ENCODE measurements at places on chromosomes 12 and 14. TPM values are rescaled to one million over a fixed set of nuclear protein-coding genes. Genes with fewer than 3 reads are reported as not detected.

- no peak for DNase-seq
- no peaks in the 10 kb centered on the region for H3K4me1 ChIP-seq
- H3K27me3 ChIP-seq = no peaks in the 10 kb centered on the region
- H3K36me3 ChIP-seq = no peaks in the 10 kb centered on the region
- H3K4me3 ChIP-seq = no peak overlapping the region
- no peak overlapping the region for H3K27ac ChIP-seq
Measured at GRCh38 chr14:31080056-31080455, 53.9 kb upstream of the STRN3 start.

- no peaks in the 10 kb centered on the region for H3K27me3 ChIP-seq
- H3K36me3 ChIP-seq = no peaks in the 10 kb centered on the region
- H3K4me3 ChIP-seq = no peak overlapping the region
- no peaks in the 10 kb centered on the region for H3K4me1 ChIP-seq
- H3K27ac ChIP-seq = no peak overlapping the region
Measured at GRCh38 chr12:90839346-90839745, 115.6 kb downstream of the CCER1 start.

DNA sequence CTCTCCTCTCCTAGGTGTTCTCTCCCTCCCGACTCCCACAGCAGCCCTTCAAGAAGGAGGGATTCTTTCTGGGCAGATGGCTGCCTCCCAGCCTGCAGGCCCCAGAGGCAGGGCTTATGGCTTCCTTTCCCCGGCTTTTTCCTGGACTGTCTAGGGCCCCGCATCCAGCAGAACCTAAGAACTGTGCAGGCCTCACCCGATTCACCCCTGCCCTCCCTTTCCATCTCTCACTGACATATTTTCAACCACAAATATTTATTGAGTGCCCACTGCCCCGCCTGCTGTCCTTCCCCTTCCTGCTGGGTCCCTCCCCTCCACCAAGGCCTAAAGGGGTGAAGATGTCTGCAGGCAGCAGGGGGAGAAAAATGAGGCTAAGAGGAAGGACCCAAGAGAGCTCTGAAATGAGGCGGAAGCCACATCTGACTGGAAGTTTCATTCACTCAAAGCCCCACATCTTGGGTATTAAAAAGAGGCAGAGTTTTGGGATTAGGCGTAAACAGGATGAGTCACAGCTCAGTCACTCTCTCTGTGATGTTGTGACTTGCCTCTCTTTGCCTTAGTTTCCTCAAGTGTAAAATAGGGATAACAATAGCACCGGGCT lies 2.9 kb downstream of the SCNN1A start:
- H3K27me3 ChIP-seq = no peaks in the 10 kb centered on the region
- H3K4me3 ChIP-seq = no peak overlapping the region
- peak overlapping the region; percentile 78 for H3K27ac ChIP-seq
- no peak for DNase-seq
- no peaks in the 10 kb centered on the region for H3K36me3 ChIP-seq
- peaks cover 70% of the 10 kb centered on the region for H3K4me1 ChIP-seq

- no peak overlapping the region for H3K27ac ChIP-seq
- H3K27me3 ChIP-seq = no peaks in the 10 kb centered on the region
- H3K4me3 ChIP-seq = no peak overlapping the region
- no peak for DNase-seq
- H3K36me3 ChIP-seq = no peaks in the 10 kb centered on the region
- H3K4me1 ChIP-seq = no peaks in the 10 kb centered on the region
Measured at GRCh38 chr12:45121224-45121623, 70.3 kb upstream of the DBX2 start.

- H3K36me3 ChIP-seq = no peaks in the 10 kb centered on the region
- H3K27me3 ChIP-seq = no peaks in the 10 kb centered on the region
- H3K4me1 ChIP-seq = no peaks in the 10 kb centered on the region
- no peak overlapping the region for H3K27ac ChIP-seq
- no peak for DNase-seq
Measured at GRCh38 chr12:126944684-126945083, 1322.3 kb upstream of the TMEM132C start.

- H3K27ac ChIP-seq = no peak overlapping the region
- no peak overlapping the region for H3K4me3 ChIP-seq
- no peaks in the 10 kb centered on the region for H3K4me1 ChIP-seq
Measured at GRCh38 chr14:58628406-58628805, 9.4 kb upstream of the DACT1 start.

DNA sequence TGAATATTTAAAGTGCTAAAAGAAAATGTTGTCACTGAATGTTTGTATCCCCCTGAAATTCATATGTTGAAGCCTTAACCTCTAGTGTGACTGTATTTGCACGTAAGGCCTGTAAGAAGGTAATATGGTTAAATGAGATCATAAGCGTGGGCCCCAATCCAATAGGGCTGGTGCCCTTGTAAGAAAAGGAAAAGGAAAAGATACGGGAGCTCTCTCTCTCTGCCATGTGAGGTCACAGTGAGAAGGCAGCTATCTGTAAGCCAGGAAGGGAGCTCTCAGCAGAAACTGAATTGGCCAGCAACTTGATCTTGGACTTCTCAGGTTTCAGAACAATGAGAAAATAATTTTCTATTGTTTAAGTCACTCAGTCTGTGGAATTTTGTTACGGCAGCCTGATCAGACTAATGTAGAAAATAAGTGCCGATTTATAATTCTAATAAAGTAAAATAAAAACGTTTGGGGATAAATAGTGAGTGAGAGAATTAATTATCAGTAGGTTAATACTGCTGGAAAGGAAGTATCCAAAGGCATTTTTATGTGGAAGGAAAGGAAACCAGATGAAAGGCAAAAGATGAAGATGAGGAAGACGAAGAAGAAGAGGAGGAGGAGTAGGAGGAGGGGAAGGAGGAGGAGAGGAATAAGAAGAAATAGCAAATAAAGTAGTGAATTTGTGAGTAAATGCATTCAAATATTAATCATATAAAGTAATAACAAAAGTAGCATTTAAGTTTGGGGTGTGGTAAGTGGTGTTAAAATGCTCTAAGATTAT lies 188.5 kb upstream of the KRR1 start:
- no peaks in the 10 kb centered on the region for H3K36me3 ChIP-seq
- no peaks in the 10 kb centered on the region for H3K27me3 ChIP-seq

- no peaks in the 10 kb centered on the region for H3K27me3 ChIP-seq
- H3K4me1 ChIP-seq = no peaks in the 10 kb centered on the region
- no peak overlapping the region for H3K4me3 ChIP-seq
- no peak overlapping the region for H3K27ac ChIP-seq
Measured at GRCh38 chr12:84920331-84920730, 7.7 kb upstream of the SLC6A15 start.

DNA sequence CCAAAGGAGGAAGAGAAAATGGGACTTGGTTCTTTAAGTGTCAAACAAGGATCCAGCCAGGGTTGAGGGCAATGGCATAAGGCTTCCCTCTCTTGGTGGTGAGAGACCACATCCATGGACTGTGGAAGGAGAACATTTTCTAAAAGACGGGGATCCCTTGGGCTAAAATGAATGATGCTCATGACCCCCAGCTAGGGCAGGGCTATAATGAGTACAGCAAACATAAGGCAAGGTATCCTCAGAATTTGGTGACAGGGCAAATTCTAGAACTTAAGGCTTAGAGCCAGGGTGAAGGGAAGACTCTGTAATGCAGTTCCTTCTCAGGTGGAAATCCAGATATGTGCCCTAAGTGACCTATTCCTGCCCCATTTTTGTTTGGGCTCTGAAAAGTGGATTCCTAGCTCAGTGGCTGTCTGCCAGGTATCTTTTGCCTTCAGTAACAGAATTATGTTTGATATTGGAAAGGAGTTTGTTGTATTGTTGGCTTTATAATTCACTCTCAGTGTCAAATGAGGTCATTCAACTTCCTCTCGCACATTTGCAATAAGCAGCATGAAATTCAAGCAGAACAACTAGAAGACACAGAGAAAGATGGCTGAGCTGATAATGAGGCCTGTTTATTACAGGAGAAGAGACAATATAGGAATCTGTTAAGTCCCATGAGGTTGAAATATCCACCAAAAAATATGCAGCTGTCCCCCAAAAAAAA lies 76.8 kb downstream of the DAD1 start:
- no peaks in the 10 kb centered on the region for H3K27me3 ChIP-seq
- H3K27ac ChIP-seq = peak overlapping the region; percentile 48
- H3K4me3 ChIP-seq = no peak overlapping the region
- no peaks in the 10 kb centered on the region for H3K36me3 ChIP-seq

DNA sequence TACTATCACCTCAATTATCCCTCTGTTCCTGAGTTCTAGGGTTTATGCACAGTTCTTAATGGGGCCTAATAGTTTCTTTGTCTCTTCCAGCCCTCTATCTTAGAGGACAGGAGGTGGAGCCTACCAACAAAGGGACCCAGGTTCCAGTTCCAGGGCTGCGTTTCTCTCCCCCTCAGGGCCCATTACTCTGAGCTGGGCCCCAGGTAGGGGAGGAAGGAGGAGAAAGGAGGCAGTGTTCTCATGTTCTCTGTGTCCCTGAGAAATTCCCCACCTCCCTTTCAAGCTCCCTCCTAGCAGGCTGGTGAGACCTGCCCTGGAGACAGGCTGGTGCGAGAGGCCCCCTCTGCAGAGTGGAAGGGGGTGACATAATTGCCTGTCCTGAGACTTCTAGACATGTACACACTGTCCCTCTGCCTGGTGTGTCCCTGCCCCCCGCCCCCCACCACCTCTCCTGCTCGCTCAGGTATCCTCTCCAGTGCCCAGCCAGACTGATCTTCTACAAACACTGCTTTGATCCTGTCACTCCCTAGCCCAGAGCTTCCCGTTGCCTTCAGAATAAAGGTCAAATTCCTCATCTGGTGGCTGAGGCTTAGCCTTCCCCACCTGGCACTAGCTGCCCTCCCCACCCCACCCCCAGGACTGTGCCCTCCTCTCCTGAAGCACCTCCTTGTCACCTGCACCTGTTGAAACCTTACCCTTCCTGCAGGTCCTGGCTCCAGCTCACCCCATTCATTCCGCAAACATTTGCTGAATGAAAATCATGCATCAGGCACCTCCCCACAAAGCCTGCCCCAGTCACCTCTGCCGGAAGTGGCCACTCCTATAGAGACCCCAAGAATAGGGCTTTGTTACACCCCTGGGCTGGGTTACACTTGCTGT lies 21.1 kb upstream of the KRT8 start:
- no peaks in the 10 kb centered on the region for H3K36me3 ChIP-seq
- DNase-seq = no peak
- no peaks in the 10 kb centered on the region for H3K27me3 ChIP-seq
- peaks cover 33% of the 10 kb centered on the region for H3K4me1 ChIP-seq
- no peak overlapping the region for H3K27ac ChIP-seq

GRCh38 chr14:84375235-84375634 lies 1154.7 kb upstream of the FLRT2 start:
- no peaks in the 10 kb centered on the region for H3K27me3 ChIP-seq
- no peaks in the 10 kb centered on the region for H3K4me1 ChIP-seq
- H3K36me3 ChIP-seq = no peaks in the 10 kb centered on the region

DNA sequence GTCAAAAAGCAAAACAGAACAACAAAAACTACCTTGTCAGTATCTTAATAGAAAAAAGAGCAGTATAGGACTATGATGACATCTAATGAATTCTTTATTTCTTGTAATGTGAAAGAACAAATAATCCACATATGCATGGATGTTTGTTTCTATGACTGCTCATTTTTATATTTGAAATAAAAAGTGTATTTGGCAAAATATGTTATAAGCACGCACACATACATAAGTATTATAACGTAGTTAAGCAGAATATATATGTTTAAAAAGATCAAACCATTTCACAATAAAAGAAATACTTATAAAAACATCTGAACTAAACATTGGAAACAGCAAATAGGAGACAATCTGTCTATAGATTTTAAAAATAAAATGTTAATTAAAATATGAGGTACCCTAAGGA lies 74.8 kb downstream of the MIPOL1 start:
- H3K4me3 ChIP-seq = no peak overlapping the region
- H3K4me1 ChIP-seq = no peaks in the 10 kb centered on the region
- H3K36me3 ChIP-seq = no peaks in the 10 kb centered on the region
- H3K27ac ChIP-seq = no peak overlapping the region
- DNase-seq = no peak

GRCh38 chr12:80226576-80226975 lies 127.2 kb downstream of the OTOGL start:
- no peak for DNase-seq
- no peak overlapping the region for H3K4me3 ChIP-seq
- no peaks in the 10 kb centered on the region for H3K27me3 ChIP-seq
- no peaks in the 10 kb centered on the region for H3K36me3 ChIP-seq
- no peaks in the 10 kb centered on the region for H3K4me1 ChIP-seq
- no peak overlapping the region for H3K27ac ChIP-seq

DNA sequence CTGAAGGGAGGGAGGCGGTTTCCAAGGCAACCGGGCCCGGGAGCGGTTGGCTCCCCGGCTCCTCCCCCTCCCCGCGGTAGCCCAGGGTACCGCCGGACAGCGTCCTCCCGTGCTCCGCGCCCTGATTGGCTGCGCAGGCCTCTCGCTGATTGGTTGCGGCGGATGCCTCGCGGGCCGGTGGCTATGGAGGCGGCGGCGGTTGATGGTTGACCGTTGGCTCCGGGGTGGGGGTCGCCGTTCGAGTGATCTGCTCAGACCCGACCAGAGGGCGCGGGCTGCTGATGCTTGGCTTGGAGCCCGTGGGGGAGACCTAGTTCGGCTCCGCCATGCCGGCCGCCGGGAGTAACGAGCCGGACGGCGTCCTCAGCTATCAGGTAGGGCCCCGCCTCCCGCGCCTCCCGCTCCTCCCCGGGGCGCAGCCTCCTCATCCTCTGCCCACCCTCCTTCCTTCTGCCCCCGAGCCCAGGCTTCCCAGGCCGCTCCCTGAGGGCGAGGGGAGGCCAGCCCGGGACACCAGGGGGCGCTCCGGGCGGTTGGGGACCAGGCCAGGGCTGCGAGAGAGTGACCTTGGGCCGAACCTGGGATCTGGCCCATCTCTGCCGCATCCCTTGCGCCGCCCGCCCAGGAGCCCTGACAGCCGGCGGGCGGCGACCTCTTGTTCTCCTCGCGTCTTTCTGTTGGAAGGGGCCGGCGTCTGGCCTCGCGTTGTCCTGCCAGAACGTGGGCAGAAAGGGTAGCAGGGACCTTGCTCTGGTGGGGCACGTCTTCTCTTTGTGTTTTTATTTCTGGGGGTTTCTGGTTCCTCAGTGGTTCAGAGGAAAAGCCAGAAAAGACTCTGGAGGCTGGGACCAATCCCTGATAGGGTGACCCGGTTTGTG lies at the start of gene SLC4A8:
SLC4A8 (plus strand) TSS at position 170 of the 878 bp plus-strand sequence; CDS start at position 327, 157 bp downstream.
- H3K27me3 ChIP-seq = no peaks in the 10 kb centered on the region
- peak within 1 kb of the TSS; percentile 1 for H3K4me3 ChIP-seq
- H3K36me3 ChIP-seq = no peaks in the 10 kb centered on the region

DNA sequence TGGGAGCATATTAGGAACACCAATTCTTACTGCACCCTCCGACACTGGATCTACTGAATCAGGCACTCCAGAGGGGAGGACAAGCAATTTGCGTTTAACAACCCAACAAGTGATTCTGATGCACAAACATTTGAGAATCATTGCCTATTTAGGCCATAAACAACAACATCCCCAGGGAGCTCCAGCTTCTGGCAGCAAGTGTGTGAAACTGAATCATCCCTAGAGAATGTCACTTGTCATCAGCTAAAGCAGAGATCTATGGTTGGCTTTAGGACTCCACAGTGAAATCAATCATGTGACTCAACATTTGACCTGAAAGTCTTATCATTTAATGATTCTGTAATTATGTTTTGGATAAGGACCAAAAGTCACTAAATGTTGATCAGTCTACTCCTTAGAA lies 505.0 kb upstream of the FLRT2 start:
- DNase-seq = peak; percentile 17
- no peak overlapping the region for H3K4me3 ChIP-seq
- H3K27ac ChIP-seq = no peak overlapping the region
- H3K27me3 ChIP-seq = no peaks in the 10 kb centered on the region

- H3K4me1 ChIP-seq = peaks cover 35% of the 10 kb centered on the region
- no peaks in the 10 kb centered on the region for H3K27me3 ChIP-seq
Measured at GRCh38 chr12:57340104-57340503, 89.1 kb upstream of the STAC3 start.

Gene ATL1
- total RNA-seq = 6.6 TPM

Gene KCNH3
- 0.22 TPM for total RNA-seq

Gene OR6C65
- total RNA-seq = not detected

Gene BDKRB1
- not detected for total RNA-seq

Gene PITPNM2
- 25.6 TPM for total RNA-seq

Gene PLEK2
- total RNA-seq = 62.8 TPM

Gene HELB
- total RNA-seq = 1.1 TPM

Gene CRIP1
- 1.9 TPM for total RNA-seq

Gene SPIC
- not detected for total RNA-seq

All from adrenal gland (tissue), 19 donors.